Psoas muscle (tissue), 8 donors: ENCODE measurements at places on chromosomes 7 and 10. TPM values are rescaled to one million over a fixed set of nuclear protein-coding genes. Genes with fewer than 3 reads are reported as not detected.

The PDZD7 gene
- not detected for total RNA-seq

The ASIC3 gene
- 4.7 TPM for total RNA-seq

The PPP1R3C gene
- total RNA-seq: 359 TPM

- no peak for DNase-seq
Measured at GRCh38 chr7:113775401-113775800, 143.4 kb downstream of the PPP1R3A start.

- DNase-seq: no peak
Measured at GRCh38 chr10:11521860-11522259, 89.6 kb downstream of the USP6NL start.

DNA sequence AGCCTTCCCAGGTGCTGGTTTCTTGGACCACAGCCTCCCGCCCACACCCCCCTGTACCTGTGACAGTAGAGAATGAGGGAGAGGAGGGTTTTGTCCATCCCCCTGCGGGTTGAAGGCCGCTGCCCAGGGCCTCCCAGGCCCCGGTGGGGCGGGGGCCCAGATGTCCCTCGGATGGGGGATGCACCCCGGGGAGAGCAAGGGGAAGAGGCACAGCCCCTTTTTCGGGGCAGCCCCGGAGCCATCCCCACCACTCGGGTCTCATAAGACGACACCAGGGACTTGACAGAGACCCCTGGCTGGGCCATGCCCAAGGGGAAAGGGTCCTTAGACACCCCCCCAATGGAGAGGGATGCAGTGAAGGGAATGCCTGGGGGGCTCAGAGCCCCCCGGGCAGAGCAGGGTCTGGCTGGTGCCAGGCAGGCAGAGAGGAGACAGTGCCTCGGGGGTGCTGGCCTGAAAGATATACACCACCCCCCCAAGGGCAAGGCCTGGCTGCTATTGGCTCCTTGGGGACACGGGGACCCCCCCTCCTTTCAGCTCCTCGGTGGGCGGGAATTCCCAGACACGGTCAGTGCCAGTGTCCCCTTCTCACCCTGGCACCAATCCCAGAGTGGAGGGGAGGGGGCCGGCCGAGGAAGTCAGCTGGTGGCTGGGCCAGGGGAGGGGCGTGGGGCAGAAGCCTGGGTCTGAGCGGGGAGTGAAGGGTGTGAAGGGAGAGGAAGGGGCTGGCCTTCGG, 3.7 kb upstream of the SPACDR start:
- no peak for DNase-seq

- DNase-seq: no peak
Measured at GRCh38 chr7:77738871-77739270, 42.6 kb downstream of the RSBN1L start.

DNA sequence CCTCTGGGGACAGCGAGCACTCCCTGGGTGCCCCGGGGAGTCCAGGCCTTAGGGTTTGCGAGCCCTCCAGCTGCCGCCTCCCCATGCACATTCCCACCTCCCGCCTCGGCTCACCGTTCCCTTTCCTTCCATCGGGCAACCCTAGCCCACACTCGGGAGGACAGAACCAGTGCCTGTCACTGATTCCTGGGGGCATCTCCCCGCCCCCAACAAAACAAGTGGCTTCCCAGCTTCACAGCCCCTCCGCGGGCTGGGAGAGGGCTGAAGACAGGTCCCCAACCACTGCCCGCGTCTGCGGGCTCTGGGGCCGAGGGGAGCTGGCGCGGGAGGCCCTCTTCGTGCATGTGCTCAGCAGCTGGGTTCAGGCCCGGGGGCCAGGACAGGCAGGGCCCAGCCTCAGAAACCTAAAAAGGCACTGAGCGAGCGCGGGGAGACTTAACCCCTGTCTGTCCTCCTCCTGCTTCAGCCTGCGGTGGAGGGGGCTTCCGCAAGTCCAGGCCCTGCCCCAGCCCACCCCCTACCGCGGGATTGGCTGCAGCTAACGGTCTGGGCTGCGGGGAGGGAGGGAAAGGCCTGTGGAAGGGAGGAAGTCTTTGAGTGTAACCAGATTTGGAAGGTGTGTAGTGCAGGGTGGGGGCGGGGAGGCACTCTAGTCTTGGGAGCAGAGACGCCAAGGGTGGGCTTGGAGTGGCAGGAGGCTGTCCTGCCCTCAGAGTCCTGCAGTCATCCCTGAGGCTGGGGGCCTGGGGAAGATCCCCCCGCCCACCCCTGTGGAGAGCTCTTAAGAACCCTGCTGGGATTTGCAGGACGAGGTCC, 1.2 kb downstream of the FLNC start:
- DNase-seq: peak; percentile 71

GRCh38 chr10:49615721-49616120, 1.9 kb downstream of the CHAT start:
- no peak for DNase-seq

- DNase-seq: no peak
Measured at GRCh38 chr7:125450749-125451148, 521.1 kb upstream of the POT1 start.

DNA sequence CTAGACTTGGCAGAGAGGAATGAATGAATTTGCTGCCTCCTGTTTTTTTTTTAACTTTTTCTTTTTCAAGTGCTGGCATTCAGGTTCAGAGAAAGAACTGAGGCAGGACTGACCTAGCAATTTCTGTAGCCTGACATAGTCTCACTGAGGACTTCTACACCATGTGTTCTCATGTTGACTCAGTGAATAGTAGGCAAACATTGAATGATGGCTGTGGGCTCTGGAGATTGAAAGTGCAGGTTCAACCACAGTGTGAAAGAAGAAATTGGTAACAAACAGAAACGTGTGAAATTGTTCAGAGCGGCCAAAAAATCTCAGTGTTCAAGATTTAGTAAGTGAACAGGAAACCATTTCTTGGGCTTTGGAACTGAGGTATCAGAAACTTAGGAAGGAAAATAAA, 322.4 kb upstream of the GHITM start:
- no peak for DNase-seq

GRCh38 chr7:44761207-44762161, 12.8 kb downstream of the ZMIZ2 start:
- DNase-seq: peak; percentile 59

DNA sequence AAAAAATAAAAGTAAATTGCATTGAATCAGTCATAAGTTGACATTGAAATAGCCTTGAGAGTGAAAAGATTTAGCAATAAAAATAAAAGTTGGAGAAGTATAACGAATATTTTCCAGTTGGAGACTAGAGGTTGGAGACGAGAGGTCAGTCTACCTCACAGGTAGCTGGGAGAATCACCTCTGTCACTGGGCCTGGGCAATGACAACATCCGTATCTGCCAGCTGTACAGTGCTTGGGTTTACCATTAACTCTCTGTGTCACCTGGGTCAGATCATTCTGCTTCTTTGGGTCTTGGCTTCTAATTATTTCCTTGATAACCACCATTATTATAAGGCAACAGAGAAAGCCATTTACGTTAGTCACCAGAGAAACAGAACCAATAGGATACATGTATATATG, 62.0 kb upstream of the STEAP4 start:
- DNase-seq: no peak

GRCh38 chr10:57905861-57906260, 361.8 kb downstream of the IPMK start:
- DNase-seq: no peak
